SJCRH30 (cell line): ENCODE measurements at places on chromosomes 7 and 10. TPM values are rescaled to one million over a fixed set of nuclear protein-coding genes. Genes with fewer than 3 reads are reported as not detected.

- peak; percentile 54 for DNase-seq
- H3K4me1 ChIP-seq: no peaks in the 10 kb centered on the region
- peak overlapping the region; percentile 54 for H3K4me3 ChIP-seq
- H3K27ac ChIP-seq: no peak overlapping the region
- no peaks in the 10 kb centered on the region for H3K36me3 ChIP-seq
- no peaks in the 10 kb centered on the region for H3K27me3 ChIP-seq
Observed at GRCh38 chr10:129971381-129972144, 7.5 kb upstream of the EBF3 start.

DNA sequence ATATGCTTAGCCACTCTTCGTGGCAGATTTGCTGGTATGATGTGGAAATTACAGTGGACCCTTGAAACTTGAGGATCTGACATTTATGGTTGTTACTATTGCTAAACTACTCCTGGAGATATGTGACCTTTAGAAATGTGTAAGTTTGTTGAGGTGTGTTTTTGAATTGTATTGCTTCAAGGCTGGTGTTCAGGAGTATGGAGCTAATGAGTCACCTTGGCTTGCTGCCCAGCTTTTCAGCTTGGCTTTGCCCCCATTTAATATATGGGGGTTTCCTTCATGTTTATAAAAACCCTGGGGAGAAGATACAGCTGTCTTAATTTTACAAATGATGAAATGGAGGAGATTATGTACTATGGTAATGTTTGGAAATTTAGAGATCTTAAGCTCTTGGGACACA is 11.6 kb downstream of the HBP1 start:
- peaks cover 22% of the 10 kb centered on the region for H3K36me3 ChIP-seq
- peak; percentile 70 for DNase-seq
- H3K4me3 ChIP-seq: no peak overlapping the region
- no peak overlapping the region for H3K27ac ChIP-seq

GRCh38 chr10:71459513-71459912 is 62.8 kb downstream of the CDH23 start:
- H3K36me3 ChIP-seq: no peaks in the 10 kb centered on the region
- no peaks in the 10 kb centered on the region for H3K4me1 ChIP-seq
- H3K4me3 ChIP-seq: no peak overlapping the region
- no peaks in the 10 kb centered on the region for H3K27me3 ChIP-seq
- H3K27ac ChIP-seq: no peak overlapping the region

- no peak for DNase-seq
- H3K27me3 ChIP-seq: no peaks in the 10 kb centered on the region
- H3K4me1 ChIP-seq: no peaks in the 10 kb centered on the region
Observed at GRCh38 chr7:102230593-102230992, 56.1 kb upstream of the SH2B2 start.

DNA sequence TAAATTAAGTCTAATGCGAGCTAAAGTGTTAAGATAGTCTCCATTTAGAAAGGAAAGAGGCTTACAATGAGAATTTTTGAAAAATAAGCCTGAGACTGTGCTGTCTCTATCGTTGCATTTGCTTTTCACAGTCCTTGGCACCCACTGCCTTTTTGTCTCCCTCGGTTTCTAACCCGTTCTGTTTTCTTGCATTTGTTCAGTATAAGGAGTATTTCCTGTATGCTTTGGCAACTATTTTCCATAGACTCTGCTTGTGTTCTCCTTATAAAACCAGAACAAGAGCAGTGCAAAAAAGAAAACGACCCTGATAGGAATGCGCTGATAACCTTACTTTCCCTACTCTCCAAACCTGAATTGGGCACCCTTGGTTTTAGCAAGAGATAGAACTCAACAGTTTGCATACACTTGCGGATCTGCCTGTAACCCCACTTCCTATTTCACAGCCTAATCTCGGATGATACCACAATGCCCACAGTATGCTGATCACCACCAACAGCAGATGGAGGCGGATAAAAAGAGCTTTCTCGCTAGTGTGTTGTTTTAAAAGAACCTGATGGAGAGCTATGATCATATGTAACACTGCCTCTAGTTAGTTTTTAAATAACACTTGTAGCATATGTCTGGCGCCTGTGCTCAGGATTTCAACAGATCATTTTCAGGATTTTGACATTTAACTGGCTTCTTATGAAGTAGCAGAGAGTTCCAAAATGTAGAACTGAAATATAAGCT is 1.6 kb upstream of the ARHGAP12 start:
- H3K4me3 ChIP-seq: peak overlapping the region; percentile 98
- H3K27ac ChIP-seq: peak overlapping the region; percentile 63; the same call in 1 of the 2 replicates
- H3K36me3 ChIP-seq: no peaks in the 10 kb centered on the region
- H3K27me3 ChIP-seq: no peaks in the 10 kb centered on the region

DNA sequence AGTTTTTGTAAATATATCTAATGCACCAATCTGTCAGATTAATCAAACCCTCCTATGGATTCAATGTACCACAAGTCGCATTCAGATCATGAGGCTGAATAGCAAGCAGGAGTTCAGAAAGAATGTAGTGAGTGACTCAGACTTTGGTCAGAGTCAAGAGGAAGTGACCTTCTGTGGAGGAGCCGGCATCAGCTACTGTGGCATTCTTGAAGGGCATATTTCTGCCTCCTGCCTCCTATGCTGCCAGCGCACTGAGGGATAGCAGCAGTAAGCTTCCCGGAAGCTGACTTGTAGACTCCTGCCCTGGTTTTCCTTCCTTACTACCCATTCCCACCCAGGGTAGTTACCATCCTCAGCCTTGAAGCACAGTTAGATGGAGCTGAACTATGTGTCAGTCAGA is 867.5 kb downstream of the NRG3 start:
- H3K4me1 ChIP-seq: no peaks in the 10 kb centered on the region
- H3K27ac ChIP-seq: no peak overlapping the region
- no peak for DNase-seq
- H3K36me3 ChIP-seq: no peaks in the 10 kb centered on the region
- H3K27me3 ChIP-seq: no peaks in the 10 kb centered on the region

Gene KCNIP2
- 0.81 and 1.1 TPM in 2 replicates for total RNA-seq
